ENCODE measurements at places on chromosomes 13 and 19.
A peak's percentile ranks its signal among the peaks of the same experiment; 100 is the strongest.

GRCh38 chr13:34733721-34734120 lies 208.3 kb upstream of the NBEA start:
- DNase-seq, result no peak

GRCh38 chr13:25466880-25467279 lies 95.1 kb downstream of the ATP8A2 start:
- DNase-seq, result no peak

- DNase-seq, result no peak
These were observed 37.3 kb downstream of the EFNB2 start for GRCh38 chr13:106498158-106498557.

DNA sequence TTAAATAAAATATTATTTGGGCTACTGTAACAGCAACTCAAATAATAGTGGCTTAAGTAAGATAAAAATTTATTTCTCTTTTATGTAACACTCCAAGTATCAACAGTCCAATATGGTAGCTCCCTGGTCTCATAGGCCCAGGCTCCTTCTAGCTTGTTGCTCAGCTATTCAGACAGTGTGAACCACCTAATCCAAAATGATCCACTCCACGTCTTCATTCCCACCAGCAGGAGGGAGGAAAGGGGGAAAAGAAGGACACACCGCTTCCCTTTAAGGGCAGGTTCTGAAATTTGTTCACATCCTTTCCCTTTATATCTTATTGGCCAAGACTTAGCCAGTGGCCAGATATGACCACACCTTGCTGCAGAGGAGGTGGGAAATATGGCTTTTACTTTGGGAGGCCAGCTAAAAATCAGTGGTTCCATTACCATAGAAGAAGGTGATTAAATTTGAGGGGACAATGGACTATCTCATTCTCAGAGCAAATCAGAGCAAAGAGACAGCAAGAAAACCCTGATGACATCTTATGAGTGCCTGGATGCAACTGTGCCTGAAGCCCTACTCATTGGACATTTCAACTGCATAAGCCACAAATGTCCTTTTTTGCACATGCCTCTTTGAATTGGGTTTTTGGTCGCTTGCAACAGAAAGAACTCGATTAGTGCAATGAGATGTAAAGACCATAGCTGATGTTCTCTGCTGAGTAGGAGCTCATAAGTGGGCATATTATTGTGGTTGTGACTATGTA lies 7.0 kb upstream of the EPOR start:
- no peak for DNase-seq

GRCh38 chr13:112249644-112250610 lies 126.2 kb upstream of the SPACA7 start:
- no peak for DNase-seq

- no peak for DNase-seq
These were observed 105.9 kb downstream of the AKAP11 start for GRCh38 chr13:42377640-42378382.

DNA sequence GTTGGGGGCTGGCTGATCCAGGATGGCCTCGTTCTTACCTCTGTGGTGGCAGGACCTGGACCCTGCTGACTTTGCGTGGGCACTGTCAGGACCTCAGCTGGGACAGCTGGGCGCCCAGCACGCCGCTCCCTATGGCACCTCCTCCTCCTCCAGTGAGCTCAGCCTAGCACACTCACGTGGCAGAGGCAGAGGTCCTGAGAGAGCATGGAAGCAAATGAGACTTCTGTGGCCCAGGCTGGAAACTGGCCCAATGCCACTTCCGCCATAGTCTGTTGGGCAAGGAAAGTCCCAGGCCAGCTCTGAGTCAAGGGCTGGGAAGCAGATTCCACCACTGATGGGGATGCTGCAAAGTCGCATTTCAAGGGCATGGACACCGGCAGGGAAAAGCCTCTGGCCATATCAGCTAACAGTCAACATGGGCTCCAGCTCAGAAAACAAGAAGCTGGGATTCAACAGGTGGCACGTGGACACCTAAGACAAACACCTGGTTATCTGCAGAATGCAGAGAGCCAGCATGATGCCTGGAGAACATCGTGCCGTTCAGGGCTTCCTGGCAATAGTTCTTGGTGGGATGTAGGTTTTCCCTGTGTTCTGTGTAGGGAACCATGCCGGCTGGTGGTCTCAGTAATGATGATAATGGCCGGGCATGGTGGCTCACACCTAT lies 16.7 kb downstream of the MYBPC2 start:
- no peak for DNase-seq

- DNase-seq, result no peak
These were observed 450.8 kb downstream of the HS6ST3 start for GRCh38 chr13:96540670-96541069.

DNA sequence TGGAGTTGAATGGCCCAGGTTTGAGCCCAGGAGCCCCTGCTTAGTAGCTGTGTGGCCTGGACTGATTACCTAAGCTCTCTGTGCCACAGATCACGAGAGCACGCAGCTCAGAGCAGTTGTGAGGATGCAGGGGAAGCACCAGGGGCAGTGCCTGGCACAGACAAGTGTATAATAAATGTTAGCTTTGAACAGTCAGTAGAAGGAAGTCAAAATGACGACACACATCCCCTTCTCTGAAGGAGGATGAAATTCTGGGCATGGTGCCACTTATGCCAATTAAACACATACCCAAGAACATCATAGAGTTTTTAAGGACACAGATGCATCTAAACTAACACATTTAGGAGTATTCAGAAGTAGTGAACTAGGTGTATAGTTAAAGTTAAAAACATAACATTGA lies 24.9 kb upstream of the SIGLEC11 start:
- no peak for DNase-seq

- DNase-seq, result no peak
These were observed 7.5 kb downstream of the CCNE1 start for GRCh38 chr19:29819300-29819699.

DNA sequence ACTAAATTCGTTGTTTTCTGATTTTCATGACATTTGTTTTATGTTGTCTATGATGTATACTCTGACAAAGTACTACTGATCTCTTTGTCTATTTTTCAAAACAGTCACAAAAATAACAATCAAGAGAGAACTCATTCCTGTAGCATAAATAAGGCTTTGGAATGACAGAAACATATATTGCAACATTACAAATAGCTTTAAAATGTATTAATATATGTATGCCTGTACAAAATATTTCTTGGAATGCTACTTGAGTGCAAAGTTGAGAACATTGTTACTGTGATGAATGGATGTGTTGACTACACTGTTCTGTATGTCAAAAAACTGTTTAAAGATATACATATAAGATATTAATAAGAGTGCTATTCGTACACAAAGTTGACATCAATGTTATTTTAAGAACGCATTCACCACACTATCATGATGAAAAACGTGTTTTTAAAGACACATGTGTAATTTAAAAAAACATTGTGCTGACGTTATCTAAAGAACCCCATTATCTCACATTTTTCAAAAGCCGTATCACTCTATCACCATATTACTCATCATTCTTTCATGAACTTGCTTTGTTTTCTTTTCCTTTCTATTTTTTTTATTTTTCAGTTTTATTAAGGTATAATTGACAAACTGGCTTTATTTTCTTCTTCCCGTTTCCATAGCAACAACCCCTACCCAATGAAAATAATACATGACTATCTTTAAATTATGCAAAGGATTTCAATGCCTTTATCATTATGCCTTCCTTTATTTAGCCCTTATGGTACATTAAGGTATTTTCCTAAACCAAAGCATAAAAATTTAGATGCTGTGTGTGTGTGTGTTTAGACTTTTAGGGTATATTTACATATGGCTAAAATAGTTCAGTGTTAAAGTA lies 918.8 kb downstream of the SLITRK1 start:
- no peak for DNase-seq

GRCh38 chr13:33537026-33537425 lies 251.5 kb upstream of the STARD13 start:
- DNase-seq, result peak; percentile 19

- no peak for DNase-seq
These were observed 598.6 kb upstream of the PCDH20 start for GRCh38 chr13:62014299-62014698.

DNA sequence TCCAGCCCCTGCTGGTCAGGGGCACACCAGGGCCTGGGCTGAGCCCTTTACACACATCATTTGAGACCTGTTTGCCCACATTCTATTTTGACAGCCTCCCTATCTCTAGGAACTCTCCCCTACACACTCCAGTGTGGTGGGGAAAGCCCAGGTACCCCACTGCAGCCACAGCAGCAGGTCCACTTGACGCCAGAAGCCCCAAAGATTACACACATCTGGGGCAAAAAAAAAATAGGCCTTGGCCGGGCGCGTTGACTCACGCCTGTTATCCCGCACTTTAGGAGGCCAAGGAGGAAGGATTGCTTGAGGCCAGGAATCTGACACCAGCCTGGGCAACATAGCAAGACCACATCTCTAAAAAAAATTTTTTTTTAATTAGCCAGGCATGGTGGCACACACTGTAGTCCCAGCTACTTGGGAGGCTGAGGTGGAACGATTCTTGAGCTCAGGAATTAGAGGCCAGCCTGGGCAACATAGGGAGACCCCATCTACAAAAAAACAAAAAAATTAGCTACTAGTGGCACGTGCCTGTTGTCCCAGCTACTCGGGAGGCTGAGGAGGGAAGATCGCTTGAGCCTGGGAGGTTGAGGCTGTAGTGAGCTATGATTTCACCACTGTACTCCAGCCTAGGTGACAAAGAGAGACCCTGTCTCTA lies 18.0 kb upstream of the CD22 start:
- no peak for DNase-seq

- no peak for DNase-seq
These were observed 18.5 kb upstream of the KCTD4 start for GRCh38 chr13:45219123-45219891.

GRCh38 chr13:26813321-26813979 lies 52.9 kb upstream of the GPR12 start:
- DNase-seq, result no peak

Data from AG08396 (cell line).